C1 segment of cervical spinal cord (tissue), 14 donors: ENCODE measurements at places on chromosomes 7 and 10.

DNA sequence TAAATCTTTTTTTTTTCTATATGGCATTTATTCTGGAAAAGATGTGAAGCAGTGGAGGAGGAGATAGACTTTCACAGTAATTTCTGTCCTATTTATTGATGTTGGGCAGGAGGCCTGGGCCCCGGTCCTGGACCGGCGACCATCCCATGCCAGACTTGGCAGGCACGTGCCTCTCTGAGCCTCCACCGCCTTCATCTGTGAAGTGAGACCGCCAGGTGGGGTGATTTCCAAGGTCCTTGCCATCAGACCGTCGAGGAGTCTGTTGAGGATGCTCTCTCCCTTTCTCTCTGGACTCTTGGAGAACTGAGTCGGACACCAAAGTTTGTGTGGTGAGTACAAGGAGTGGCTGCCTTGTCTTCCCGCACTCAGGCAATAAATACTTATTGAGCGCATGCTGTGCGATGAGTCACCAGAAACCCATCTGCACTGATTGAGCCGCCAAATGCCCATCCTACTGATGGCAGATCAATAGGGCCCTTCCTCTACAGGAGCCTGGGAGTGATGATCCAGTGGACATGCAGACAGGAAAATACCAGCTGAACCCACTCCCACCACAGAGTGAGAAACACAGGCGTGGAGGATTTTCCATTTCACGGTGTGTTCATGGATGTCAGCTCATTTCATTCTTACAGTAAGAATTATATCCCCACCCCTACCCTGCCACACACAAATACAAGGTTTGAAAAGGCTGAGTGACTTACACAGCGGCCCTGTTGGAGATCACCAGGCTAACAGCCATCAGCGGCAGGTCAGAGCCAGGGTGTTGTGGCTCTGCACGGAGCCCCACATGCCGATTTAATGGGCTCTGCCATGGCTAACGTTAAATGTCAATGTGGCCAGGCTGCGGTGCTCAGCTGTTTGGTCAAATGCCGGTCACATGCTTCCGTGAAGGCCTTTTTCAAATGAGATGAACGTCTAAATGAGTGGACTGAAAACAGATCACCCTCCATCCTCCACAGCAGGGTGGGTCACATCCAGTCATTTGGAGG, 11.5 kb upstream of the PRKAG2 start:
- DNase-seq = no peak

GRCh38 chr7:90172624-90173023, 18.4 kb downstream of the STEAP1 start:
- DNase-seq = no peak

DNA sequence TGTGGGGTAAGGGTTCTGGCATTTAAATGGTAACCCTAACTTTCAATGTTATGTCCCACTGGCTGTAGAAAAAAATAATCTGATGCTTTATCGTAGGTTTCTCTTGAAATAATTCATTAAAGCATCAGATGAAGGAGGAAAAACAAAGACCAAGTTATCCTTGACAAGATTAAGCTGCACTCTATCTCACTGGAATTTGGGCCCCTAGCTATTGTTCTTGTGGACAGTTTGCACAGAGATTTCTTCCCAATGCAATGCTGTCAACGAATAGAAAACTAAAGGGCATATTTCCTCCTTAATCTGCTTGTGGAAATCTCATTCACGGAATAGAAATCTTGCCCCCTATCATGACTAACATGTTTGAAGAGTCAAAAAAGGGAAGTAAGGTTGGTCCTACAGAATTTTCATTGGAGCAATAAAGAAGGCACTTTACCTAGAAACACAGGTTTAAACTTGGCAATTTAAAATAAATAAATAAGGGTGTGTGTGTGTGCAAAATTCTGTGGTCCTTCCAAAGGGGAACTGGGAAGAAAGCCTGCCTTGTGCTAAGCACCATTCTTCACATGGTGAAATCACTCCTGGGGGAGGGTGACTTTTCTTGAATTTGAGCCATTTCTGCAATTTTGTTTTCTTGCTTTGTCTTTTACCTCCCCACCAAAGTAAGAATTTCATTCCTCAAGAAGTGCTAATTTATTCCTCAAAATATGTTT, 242.8 kb downstream of the GLI3 start:
- DNase-seq = no peak

- no peak for DNase-seq
Measured at GRCh38 chr10:88987243-88987725, 3.3 kb upstream of the FAS start.

DNA sequence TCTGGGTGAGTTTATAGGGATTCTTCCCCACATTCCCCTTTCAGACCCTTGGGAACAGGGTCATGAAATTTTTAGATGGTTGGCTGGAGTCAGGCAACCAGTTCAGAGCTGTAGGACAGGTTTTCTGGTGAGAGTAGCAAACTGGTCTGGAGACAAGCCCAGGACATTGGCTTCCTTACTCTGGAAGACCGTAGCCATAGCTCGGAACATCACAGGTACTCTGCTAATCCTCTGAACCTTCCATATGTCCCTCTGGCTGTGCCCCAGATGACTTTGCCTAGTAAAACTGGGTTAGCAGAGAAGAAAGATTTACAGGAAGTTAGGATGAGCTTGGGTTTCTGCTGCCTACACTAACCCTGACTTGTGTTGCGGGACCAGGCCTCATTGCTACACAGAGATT, 104.5 kb upstream of the MKLN1 start:
- DNase-seq = no peak

- DNase-seq = no peak
Measured at GRCh38 chr10:32947586-32947985, 10.4 kb downstream of the ITGB1 start.

- no peak for DNase-seq
Measured at GRCh38 chr10:132404169-132404880, 7.3 kb downstream of the PWWP2B start.
